ENCODE measurements at places on chromosomes 1 and 21.
A peak's percentile ranks its signal among the peaks of the same experiment; 100 is the strongest.

- DNase-seq: no peak
These were observed 21.2 kb upstream of the TSPAN1 start for GRCh38 chr1:46153732-46154131.

DNA sequence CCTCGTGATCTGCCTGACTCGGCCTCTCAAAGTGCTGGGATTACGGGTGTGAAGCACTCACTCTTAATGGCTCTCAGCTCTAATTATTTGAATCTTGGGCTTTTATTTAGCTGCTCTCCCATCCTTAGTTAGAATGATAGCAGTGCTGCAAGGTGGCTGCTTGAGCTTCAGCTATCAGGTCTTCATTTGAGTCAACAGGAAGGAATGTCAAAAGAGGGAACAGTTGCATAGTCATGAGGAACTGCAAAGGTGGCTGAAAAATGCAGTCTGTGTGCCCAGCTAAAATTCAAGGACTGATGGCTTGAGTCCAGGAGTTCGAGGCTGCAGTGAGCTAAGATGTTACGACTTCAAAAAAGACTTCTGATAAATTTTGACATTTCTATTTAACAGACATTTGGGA is 55.6 kb downstream of the UCK2 start:
- DNase-seq: no peak

DNA sequence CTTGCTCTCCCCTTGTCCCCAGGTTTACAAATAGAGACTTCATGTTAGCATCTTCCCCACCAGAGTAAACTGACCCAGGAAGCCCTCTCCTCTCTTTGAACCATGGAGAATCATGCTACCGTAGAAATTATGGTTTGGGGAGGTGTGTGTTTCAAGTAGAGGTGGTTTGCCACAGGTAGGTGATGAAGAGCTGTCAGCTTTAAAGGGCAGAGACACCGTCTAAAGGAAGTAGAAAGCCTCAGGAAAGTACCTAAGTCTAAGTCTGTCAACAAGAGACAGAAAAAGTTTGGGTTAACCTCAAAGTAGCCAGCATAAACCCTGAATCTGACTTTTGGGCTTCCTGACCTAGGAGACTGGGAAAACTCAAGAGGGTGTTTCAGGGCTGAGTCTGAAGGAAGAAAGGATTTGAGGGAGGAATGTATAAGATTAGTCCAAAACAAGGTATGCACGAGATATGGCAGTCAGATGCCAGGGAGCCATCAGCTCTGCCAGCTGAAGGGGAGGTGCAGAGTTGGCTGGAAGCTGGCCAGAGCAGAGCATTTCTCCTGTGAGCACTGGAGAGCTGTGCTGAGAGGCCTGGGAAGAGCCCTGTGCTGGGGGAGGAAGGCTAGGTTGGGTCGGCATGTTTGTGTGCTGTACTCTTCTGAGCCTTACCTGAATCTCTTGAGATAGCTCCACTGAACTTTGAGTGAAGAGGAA is 14.3 kb downstream of the ADAMTSL4 start:
- peak; percentile 8 for DNase-seq

- no peak for DNase-seq
These were observed 47.8 kb upstream of the SYT6 start for GRCh38 chr1:114201486-114201885.

DNA sequence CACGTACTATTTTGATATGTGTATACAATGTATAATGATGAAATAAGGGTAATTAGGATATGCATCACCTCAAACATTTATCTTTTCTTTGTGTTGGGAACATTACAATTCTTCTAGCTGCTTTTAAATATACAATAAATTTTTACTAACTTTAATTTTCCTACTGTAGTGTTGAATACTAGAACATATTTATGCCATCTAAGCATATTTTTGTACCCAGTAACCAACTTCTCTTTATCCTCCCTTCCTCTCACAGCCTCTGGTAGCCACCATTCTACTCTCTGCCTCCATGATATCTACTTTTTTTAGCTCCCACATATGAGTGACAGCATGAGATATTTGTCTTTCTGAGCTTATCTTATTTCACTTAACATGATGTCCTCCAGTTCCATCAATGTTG is 468.0 kb downstream of the COL11A1 start:
- no peak for DNase-seq

DNA sequence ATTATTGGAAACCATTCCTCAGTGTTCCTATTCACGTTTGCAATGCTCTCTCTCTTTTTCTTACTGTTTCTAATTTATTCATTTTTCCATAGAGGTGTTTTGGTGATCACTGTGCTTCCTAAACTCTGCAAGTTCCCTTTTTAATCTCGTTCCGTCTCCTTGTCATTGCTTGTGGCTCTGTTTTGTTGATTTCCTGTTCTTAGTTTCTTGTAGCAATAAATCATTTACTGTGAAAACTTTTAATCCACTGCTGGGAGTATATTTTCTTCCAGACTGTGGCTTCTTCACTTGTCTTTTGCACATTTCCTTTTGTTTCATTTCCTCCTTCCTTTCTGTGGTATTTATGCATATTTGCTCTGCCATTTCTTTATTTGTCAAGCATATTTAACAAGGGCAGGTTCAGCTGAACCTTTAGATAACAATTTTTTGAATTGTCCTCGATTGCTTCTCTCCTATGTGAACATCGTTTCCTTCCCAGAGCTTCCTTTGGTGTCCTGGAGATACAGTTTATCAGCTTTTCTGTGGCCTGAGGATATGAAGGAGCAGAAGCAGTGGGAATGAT is 3.6 kb downstream of the B3GALT5 start:
- no peak for DNase-seq

GRCh38 chr1:9368356-9368755 is 75.7 kb downstream of the SPSB1 start:
- no peak for DNase-seq

DNA sequence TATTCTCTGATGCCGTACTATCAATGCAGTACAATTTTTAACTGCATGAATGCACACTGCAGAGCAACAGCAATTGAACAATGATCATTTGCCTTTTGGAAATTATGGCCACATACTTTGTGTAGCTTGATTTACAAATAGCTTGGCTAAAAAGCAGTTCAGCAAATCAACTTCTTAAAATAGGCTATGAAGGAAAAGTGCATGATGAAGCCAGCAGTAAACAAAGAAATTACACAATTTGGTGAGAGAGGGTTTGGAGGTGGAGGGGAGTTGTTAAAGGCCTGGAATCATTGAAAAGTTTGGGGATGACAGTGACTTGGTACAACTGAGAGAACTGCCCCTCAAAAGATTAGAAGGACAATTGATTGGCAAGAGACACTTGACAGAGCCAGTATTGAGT is 6.5 kb downstream of the PIGM start:
- no peak for DNase-seq

DNA sequence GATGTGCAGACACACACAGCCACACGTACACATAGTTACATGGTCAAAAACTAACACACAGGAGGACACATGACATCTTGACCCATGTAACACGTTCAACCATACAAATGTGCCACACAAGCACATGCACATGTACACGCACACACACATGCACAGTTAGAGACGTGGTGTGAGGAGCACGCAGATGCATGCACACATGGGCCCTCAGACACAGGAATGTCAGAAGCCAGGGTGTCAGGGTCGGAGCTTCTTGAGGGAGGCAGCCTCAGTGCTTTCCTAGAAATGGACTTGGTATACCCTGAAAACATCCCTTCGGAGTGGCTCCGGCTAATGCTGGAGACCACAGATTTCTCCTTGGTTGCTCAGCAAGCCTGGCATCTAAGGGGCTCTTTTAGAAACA is 114.3 kb downstream of the DMRTB1 start:
- DNase-seq: no peak

DNA sequence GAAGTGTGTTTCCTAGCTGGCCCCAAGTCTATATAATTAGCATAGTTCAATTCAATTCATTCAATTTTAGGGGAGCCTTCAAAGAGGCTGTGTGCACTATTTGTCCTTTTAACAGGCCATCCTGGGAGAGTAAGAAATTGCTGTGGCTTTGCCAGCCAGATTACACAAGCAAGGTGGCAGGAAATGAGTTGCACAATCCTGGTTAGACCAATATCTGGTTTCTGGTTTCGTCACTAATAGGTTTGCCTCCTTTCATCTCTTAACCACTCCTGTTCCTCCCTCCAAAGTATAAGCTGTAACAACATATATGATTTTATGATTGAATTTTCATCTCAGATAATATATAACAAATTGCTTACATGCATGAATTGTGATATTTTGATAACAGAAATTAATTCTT is 84.1 kb upstream of the NEGR1 start:
- DNase-seq: no peak

GRCh38 chr1:103509250-103509649 is 16.2 kb upstream of the RNPC3 start:
- no peak for DNase-seq

- no peak for DNase-seq
These were observed 51.6 kb downstream of the CRB1 start for GRCh38 chr1:197319631-197320030.

DNA sequence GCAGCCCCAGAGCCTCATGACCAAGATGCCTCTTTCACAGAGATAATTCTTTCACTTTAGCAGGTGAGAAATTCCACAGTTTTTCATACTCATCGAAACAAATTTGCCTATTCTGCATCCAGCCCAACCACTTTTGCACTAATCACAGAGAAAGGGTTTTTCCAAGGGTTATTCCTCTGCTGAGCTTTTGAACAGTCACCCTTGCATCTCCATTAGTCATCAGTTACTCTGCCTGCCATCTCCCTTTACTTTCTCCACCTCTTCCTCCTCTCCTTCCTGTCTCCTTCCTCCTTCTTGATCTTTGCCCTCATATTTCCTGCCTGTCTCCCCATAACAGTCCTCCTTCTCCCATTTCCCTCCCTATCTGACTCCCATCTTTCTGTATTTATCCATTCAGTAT is 43.9 kb downstream of the FH start:
- no peak for DNase-seq

DNA sequence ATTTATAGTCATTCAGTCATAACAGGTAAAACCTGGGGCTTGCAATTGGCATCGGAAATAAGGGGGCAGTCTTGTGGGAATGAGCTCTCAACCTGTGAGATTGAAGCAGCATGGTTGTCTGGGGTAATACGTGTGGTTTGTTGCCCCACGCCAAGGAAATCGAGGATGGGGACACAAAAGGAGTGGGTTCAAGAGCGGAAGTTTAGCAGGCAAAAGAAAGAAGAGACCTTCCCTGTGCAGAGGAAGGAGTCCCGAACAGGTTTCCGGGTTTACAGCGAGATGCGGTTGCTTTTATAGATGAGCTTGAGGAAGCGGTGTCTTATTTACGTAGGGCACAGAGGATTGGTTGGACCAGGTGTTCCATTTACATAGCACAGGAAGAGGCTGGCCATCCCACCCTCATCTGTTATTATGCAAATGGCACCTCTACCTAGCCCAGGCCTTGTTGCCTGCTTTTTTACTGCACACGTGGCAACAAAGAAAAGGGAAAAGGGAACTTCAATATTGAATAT is 37.3 kb downstream of the IFNAR1 start:
- DNase-seq: peak; percentile 65

- DNase-seq: no peak
These were observed 38.5 kb downstream of the MSTO1 start for GRCh38 chr1:155648207-155649147.

- no peak for DNase-seq
These were observed 371.3 kb downstream of the VAV3 start for GRCh38 chr1:107593501-107594209.

DNA sequence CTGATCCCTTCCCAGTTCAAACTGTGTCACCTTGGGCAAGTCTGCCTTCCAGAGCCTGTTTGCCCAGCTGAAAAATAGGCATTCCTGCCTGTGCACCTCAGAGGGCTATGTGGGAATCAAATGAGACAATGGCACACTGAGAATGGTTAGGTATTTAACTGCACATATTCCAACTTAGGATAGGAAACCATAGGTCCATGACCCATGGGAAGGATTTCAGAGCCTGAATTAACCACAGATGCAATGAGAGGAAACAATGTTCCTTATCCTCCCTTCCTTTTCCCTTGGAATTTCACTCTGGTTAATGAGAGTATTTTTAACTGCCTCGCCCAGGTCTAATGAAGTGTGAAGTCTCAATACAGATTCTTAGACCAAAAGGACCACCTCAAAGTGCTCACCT is 12.7 kb downstream of the PAFAH2 start:
- no peak for DNase-seq

GRCh38 chr1:246128494-246129069 is 378.5 kb downstream of the SMYD3 start:
- no peak for DNase-seq

- no peak for DNase-seq
These were observed 108.8 kb downstream of the SYF2 start for GRCh38 chr1:25123551-25123950.

- DNase-seq: no peak
These were observed 10.4 kb upstream of the SGIP1 start for GRCh38 chr1:66523562-66523961.

GRCh38 chr1:100320311-100321099 is 31.8 kb upstream of the CDC14A start:
- no peak for DNase-seq

GRCh38 chr1:31926853-31927660 is 11.1 kb downstream of the PTP4A2 start:
- DNase-seq: no peak

DNA sequence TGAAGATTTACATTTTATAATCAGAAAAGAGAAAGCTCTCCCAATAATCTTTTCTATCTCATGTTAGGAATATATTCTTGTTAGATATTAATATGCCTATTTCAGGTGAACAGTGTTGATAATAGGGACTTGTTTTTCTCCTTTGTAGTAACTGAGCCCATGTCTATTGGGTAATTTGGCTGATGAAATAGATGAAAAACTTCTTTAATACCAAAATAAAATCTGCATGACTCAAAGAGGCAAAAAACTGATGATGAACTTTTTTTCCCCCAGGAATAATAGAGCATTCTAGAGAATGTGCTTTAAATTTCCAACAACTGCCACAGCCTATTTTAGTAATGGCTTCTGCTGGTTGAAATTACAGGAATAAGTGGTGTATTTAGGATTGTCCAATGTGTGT is 178.9 kb upstream of the GREM2 start:
- no peak for DNase-seq

- DNase-seq: peak; percentile 76
These were observed 17.3 kb downstream of the CRYBG2 start for GRCh38 chr1:26336477-26337205.
